ELR (cell line): ENCODE measurements at places on chromosomes 12 and 14.

GRCh38 chr14:61530296-61530695, 165.0 kb upstream of the HIF1A start:
- DNase-seq, result no peak

DNA sequence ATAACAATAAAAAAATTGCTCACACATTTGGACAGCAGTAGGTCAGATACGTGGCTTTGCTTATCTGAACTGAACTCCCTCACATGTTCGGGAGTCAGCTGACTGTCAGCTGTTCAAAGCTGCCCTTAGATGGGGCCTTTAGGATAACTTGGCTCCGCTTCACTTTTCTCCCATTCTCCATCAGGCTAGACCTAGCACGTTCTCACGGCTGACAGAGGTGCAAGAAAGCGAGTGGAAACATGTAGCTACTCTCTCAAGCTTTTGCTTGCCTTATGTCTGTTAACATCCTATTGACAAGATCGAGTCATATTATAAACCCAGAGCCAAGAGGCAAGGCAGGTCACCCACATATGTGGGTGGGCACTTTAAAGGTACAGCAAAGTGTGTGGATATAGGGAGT, 112.0 kb upstream of the PDZRN4 start:
- no peak for DNase-seq

GRCh38 chr12:25585021-25585523, 32.0 kb upstream of the LMNTD1 start:
- no peak for DNase-seq

DNA sequence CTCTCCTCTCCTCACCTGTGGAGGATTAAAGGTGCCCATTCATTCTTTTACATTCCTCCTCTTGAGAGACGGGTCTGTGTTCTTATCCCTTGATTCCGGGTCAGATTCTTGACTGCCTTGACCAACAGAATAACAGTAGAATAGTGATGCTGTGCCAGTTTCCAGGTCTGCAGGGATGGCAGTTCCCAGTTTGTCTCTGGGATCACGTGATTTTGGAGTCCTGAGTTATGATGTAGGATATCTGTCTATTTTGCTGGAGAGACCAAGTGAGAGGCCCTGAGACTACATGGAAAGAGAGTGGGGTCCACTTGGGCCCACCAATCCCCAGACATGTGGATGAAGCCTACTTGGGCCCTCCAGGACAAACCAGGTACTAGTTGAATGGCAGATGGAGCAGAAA, 142.8 kb downstream of the TTC8 start:
- no peak for DNase-seq

- DNase-seq, result no peak
Measured at GRCh38 chr12:50677858-50678257, 86.0 kb upstream of the ATF1 start.

GRCh38 chr12:25500651-25501050, 52.4 kb downstream of the LMNTD1 start:
- DNase-seq, result peak; percentile 26

DNA sequence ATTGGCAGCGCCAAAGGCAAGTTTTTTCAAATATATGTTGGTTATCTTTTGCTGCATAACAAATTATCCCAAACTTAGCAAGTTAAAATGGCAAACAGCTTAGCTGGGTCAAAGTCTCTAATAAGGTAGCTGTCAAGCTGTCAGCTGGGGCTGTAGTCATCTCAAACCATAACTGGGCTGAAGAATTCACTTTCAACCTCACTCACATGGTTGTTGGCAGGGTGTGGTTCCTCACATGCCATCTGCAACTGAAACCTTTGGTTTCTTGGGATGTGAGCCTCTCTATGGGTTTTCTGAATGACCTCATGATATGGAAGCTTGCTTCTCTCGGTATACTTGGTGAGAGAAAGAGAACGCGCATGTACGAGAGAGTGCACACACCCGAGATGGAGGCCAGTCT, 125.4 kb downstream of the LRIG3 start:
- no peak for DNase-seq

DNA sequence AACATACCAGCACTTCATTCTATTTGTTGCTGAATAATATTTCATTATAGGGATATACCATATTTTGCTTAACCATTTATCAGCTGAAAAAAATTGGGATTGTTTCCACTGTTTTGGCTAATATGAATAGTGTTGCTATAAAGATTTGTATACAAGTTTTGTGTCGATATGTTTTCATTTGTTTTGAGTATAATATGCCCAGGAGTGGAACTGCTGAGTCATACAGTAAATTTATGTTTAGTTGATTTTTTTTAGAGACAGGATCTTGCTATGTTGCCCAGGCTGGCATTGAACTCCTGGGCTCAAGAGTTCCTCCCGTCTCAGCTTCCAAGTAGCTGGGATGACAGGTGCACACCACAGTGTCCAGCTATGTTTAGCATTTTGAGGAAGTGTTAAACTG, 131.5 kb upstream of the TMCC3 start:
- DNase-seq, result no peak

- no peak for DNase-seq
Measured at GRCh38 chr12:5395443-5396271, 36.3 kb upstream of the NTF3 start.

DNA sequence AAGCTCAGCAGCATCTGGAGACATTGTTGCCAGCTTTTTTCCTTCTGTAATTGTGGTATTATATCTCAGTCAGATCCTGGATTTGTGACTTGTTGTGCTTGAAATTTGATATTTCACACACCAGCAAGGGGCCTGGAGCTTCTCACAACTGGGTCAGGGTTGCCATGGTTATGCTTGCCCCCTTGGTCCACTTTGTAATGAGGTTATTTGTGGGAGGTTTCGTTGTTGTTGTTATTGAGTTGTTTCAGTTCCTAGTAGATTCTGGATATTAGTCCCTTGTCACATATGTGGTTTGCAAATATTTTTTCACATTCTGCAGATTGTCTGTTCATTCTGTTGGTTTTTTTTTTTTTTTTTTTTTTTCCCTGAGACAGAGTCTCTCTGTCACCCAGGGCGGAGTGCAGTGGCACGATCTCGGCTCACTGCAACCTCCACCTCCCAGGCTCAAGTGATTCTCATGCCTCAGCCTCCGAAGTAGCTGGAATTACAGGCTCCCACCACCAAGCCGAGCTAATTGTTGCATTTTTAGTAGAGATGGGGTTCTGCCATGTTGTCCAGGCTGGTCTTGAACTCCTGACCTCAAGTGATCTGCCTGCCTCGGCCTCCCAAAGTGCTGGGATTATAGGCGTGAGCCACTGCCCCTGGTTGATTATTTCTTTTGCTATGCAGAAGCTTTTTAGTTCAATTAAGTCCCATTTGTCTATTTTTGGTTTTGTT, 80.6 kb upstream of the ETV6 start:
- no peak for DNase-seq

DNA sequence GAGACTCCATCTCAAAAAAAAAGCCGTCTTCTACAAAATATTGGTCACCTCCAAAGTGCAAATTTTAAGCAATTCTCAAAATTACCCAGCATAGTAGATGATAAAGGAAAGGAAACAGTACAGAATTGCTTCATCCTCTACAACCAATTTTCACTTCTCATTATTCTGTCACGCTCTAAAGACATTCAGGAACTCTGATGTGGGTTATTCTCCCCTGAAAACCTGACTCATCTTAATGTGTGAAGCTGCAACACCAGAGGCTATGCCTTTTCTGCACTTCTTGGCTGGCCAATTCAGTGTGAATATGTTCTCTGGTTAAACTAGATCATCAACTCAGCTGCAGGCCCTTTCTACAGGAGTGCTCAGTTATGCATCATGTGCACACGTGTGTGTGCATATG, 11.0 kb downstream of the PTGER2 start:
- DNase-seq, result no peak

GRCh38 chr14:101116065-101116464, 212.5 kb upstream of the RTL1 start:
- no peak for DNase-seq

DNA sequence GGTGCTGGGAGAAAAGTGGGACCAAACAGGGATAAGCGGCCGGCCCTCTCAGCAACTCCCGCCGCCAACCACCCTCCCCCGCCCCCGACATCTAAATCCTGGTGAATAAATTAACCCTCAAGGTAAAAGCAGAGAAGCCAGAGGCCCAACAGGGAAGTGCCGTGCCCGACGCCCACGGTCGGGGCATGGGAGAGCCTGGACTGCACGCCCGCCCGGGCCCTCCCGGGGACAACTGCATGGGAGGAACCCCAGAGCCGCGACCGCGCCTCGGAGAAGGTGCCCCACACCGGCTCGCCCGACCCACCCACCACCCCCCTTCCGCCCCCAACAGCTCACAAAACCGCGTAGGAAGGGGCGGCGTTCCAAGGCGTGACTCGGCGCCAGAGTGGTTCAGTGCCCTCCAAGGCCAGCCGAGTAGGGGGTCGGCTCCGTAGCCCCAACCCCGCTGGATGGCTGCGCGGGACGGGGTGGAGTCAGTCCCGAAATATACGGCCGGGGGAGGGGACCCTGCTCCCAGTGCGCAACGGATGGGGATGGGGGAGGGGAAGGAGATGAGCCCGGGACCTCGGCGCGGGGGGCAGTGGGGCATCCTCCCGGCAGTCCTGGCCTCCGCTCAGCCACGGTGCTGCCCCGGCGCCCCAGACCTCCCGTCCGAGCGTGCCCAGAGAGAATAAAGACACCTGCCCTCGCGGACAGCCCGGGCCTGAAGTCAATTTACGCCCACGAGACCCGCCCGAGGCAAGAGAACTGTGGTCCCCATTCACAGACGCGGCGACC, 732 bp downstream of the SLC25A29 start:
- DNase-seq, result peak; percentile 53

- DNase-seq, result no peak
Measured at GRCh38 chr14:92917041-92917940, 5.7 kb upstream of the CHGA start.

DNA sequence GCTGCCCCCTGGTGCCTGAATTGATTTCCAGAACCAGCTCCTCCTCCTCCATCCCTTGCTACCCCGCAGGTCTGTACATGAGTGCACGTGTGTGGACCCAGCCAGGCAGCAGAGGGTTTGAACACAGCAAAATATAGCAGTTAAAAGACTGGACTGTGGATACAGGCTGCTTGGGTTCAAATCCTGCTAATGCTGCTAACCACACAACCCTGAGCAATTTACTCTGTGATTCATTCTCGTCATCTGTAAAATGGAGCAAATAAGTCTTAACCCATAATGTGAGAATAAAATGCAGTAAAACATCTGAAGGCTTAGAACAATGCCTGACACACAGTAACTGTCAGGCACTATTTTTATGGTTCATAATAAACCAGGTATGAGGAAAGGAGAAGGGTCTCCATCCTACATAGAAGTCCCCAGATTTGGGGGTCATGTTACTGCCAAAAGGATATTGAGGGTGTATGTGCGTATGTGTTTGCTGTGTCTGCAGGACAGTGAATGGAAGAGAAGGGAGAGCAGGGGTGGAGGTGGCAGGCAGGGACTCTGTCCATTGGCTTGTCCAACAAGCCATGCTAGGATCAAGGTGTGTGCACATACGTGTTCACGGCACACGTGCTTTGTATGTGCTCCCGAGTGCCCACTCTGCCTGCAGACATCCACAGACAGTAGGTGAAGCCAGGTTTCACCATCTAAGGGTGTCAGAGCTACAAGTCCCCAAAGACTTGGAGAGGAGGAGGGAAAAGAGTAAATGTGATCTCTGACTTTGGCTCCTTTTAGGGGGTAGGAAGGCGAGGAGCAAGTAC, 1.5 kb upstream of the STAT6 start:
- DNase-seq, result no peak

DNA sequence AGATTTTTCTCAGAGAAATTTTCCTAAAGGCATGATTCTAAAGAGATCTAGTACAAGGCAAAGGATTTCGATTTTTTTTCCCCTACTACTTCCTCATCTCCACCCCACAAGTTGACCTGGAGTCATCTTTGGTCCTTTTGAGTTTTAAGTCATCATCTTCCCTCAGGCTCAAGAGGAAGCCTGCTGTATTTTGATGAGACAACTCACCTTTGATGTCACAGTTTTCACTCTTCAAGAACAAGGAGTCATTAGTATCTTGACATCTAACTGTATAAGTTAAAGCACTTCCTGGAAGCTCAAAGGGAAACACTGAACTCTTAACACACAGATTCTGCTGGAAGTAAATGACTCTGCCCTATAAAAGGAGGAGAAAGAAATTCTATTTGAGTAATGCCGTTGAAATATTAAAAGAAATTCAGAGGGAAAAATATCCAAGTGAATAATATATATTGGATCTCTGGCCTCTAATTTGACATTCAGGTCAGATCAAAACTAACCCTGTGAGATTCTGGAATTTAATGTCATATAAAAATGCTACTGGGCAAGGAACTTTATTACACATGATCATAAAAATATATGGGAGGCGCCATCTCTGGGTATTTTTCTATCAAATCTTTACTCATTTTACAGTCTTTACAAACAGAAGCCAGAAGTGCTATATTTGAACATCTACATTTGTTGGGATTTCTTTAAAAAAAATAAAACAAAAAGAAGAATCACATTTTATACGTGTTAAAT, 435.0 kb downstream of the NRXN3 start:
- no peak for DNase-seq

DNA sequence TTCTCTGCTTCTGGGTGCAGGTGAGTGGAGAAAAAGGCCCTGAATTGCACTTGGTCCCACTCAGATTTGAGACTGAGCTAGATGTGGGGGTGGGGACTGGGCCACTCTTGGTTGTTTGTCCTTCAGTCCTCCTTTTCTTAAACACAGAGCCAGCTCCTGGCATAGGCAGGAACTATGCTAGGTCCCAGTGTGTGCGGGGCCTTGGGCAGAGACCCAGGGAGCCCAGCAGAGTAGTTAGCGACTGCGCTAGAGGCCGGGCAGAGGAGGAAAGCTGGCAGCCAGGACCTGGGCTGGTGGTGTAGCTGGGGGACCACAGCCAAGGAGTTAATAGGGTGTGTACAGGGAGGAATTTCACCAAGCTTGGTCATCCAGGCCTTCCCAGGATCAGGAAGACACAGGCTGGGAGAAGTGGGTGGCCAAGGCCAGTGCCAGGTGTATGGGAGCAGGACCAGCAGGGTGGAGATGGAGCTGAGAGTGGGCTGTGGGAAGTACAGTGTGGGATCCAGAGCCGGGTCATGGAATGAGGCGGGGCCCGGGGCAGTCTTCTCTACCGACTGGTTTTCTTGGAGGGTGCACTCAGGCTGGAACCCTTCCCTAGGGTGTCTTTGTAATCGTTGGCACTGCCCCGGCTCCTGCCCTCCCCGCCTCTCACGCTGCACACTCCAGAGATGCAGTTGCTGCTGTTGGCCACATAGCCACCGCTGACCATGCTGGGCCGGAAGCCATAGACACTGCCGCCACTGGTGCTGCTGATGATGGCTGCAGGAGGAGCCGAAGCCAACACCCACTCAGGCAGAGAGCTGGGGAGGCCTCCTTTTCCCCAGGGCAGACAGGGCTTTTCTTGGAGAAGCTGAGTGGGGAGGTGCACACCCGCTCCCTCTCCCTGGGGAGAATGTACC, 8.7 kb downstream of the KRT71 start:
- DNase-seq, result no peak

DNA sequence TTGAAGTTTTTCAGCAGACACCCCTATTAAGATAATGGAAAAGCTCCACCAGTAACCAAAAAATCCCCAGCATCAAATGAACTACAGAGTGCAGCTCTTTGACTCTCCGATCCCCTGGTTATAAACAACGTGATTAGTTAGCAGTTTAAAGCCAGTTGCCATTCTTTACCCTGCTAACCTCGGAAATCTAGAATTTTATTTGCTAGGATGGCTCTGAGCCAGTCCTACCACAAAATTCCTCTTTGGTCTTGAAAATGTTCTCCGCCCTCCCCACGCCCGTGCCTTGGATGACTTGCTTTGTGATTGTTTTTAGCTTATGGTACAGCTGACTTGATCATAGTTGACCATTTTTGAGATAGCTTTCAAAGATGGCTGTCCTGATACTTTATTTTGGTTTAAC, 1.2 kb downstream of the KLHDC2 start:
- DNase-seq, result peak; percentile 57
